ENCODE measurements at places on chromosomes 16 and 17.
A peak's percentile ranks its signal among the peaks of the same experiment; 100 is the strongest.

DNA sequence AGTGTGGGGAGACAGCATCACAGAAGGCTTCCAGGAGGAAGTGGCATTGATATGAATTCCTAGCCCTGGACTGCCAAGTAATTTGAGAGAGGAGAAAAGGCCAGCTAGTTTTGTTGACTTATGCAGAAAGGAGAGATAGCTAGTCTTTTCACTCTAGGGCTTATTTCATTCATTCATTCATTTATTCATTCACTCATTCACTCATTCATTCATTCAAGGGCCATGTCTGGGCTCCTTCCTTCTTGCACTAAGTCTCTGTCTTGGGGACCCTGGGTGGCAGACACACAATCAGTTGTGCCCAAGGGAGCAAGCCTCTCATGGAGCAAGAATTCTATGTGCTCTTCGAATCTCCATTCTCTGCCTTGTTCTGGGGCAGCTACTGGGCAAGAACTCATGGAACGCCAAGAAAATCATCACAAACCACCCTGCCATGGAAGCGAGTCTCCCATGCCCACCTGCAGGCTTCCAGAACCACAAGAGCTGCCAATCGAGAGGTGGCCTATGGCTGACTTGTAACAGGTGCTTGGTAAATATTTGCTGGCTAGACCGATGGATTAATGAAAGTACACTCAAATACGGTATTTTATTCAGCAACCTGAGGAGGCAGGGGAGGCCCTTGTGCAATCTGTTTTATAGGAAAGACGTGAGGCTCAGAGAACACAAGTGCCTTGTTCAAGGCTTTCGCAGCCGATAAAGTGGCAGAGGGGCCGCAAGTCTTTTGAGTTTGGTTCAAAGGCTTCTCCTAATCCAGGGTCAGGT lies 223.6 kb downstream of the XYLT1 start:
- H3K4me1 ChIP-seq = no peaks in the 10 kb centered on the region
- H3K36me3 ChIP-seq = no peaks in the 10 kb centered on the region
- no peak overlapping the region for H3K4me3 ChIP-seq
- H3K27me3 ChIP-seq = no peaks in the 10 kb centered on the region
- no peak overlapping the region for H3K27ac ChIP-seq

DNA sequence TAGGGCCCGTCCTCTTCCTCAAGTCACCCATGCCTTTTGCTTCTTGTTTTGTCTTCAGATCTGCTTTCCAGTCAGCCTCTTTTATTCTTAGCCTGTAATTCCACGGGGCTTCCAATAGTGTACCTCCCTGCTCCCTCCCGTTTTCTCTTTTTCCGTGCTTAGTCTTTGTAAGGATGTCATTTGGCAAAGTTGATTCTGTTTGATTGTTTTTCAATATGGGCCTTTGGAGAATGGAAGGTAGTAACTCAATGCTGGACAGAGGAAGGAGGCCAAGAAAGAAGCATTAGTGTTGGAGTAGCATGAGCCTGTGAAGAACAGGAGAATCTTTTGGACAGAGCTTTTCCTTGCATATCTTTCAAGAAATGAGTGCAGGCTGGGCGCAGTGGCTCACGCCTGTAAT lies 6.5 kb downstream of the WWP2 start:
- no peak overlapping the region for H3K4me3 ChIP-seq
- peaks cover 11% of the 10 kb centered on the region for H3K4me1 ChIP-seq
- DNase-seq = no peak
- no peak overlapping the region for H3K27ac ChIP-seq

GRCh38 chr17:57956291-57957119 lies 1.3 kb upstream of the CUEDC1 start:
- no peaks in the 10 kb centered on the region for H3K36me3 ChIP-seq
- peaks cover 10% of the 10 kb centered on the region for H3K27me3 ChIP-seq
- no peak overlapping the region for H3K27ac ChIP-seq
- peak overlapping the region; percentile 68 for H3K4me3 ChIP-seq

DNA sequence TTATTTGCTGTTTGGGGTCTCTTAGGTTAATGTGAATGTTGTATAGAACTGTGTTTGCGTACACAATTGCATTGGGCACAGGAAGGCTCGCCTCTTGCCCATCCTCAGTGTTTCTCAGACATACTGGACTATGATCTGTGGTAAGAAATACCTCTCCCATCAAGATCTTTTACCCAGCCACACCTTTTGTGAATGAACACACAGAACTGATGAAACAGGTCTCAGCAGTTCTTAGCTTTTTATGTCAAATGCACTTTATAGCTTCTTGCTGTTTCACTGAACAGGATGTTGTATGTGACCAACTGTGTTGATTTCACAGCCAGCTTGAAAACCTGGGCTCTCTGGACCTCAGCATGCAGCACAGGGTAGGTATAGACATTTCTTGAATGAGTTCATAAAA lies 31.5 kb downstream of the HAPSTR1 start:
- H3K36me3 ChIP-seq = peaks cover 9% of the 10 kb centered on the region
- H3K27ac ChIP-seq = no peak overlapping the region
- H3K4me1 ChIP-seq = peaks cover 19% of the 10 kb centered on the region
- no peaks in the 10 kb centered on the region for H3K27me3 ChIP-seq
- DNase-seq = no peak
- no peak overlapping the region for H3K4me3 ChIP-seq

DNA sequence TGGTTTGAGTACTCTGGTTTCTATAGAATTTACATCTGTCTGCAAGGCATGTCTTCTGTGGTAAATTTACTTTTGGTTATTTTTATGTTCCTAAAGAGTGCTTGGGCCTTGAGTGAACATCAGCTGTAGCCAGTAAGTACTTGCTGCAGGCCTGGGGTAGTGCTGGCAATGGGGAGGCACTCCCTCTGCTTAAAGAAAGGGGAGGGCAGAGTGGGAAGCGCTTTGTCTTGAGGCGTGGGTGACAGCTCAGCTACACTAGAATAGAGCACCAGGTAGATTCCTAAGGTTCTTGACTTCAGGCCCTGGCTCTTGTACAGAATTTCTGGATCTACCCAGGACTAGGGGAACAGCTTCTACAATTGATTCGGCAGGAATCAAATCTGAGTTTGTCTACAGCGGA lies 50.6 kb downstream of the MPHOSPH6 start:
- no peaks in the 10 kb centered on the region for H3K4me1 ChIP-seq
- H3K27ac ChIP-seq = no peak overlapping the region
- H3K36me3 ChIP-seq = no peaks in the 10 kb centered on the region
- H3K4me3 ChIP-seq = no peak overlapping the region
